Neuronal stem cell (in vitro differentiated cells): ENCODE measurements at places on chromosomes 7 and 10.

DNA sequence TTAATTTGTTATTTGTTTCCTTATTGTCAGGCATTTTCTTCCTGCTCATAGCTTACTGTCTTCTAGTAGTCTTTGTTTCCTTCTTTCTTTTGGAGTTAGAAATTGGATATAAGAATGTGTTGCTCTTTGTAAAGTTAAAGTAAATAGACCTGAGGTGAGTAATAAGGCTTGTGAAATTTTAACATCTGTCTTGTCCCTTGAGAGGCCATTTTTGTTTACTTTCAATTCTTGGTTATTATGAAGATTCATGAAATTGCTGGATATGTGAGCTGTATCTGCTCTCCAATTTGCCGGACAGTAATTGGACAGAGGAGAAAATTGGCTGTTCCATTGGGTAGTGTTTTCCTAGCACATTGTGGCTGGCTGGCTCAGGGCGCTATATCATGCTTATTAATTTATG is 260.7 kb downstream of the EXOC4 start:
- no peak for DNase-seq

DNA sequence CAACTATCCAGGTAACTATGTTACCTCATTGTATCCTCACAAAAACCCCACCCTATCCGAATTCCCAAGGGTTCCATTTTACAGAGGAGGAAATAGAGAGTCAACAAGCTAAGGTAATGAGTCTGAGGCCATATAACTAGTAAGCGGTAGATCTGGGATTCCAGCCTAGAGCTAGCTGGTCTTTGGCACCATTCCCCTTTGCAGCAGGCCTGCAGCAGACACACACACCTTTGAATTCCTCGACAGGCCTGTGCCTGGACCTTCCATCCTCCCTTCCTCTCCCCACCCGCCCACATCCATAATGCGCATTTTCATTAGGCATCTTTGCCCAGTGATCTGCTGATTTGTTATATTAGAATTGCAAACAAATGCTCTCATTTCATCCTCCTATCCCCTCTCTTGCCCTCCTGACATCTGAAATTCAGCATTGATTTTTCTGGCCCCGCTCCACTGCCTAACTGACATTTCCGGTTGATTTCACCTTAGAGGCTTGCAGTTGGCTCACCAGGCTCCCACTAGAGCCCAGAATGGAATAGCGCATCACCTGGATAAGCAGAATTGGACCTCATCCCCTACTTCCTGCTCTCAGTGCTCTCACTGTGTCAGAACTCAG is 129.5 kb downstream of the PLXNA4 start:
- DNase-seq: no peak

GRCh38 chr7:98283127-98283886 is 1.8 kb downstream of the BRI3 start:
- DNase-seq: no peak

DNA sequence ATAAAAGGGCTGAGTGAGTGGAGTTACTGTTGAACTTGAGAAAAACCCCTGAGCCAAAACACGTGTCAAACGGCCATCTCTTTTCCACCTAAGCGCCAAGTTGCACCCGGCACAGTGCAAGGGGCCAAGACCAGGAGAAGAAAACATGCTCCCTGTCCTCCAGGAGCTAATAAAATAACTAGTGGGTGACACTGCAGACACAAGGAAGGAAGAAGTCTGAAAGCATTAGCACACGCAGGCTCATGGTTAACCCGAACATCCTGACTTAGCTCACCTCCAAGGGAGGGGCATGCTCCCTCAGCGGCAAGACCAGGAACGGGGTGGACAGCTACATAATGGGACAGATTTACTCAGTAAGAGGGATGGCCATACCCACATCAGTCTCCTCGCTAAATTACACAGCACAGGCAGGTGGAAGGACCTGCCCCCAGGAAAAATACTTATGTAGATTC is 65.0 kb downstream of the PIP4K2A start:
- DNase-seq: no peak

- no peak for DNase-seq
Measured at GRCh38 chr10:129222436-129222835, 244.6 kb upstream of the MGMT start.

DNA sequence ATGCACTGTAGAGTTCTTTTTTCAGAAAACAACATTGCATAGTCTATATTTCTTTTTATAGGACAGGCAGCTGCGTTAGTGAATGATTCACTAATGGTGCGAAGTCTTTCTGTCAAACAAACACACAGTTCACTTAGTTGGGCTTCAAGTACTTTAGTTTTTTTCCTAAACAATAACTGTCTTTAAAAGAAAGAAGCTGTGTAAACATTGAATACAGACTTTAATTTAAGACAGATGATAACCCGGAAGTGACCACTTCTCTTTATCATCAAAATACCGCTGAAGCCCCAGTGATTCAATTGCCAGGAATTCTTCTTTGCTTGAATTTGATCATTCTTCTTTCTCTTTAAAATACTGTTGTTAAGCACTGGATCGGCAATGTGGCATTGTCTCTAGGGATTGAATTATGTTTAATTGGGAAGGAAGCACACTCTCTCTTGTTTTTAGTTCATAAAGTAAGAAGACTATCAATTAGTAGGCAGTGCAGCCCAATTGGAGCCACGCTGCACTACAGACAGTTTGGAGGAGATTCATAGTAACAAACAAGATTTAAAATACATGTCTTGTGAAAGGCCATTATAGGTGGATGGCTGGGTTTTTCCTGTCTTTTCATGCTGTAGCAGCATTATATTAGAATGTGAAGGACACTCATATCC is 30.4 kb downstream of the CNTNAP2 start:
- DNase-seq: no peak

- DNase-seq: no peak
Measured at GRCh38 chr10:14063531-14064285, 267.0 kb downstream of the FRMD4A start.

DNA sequence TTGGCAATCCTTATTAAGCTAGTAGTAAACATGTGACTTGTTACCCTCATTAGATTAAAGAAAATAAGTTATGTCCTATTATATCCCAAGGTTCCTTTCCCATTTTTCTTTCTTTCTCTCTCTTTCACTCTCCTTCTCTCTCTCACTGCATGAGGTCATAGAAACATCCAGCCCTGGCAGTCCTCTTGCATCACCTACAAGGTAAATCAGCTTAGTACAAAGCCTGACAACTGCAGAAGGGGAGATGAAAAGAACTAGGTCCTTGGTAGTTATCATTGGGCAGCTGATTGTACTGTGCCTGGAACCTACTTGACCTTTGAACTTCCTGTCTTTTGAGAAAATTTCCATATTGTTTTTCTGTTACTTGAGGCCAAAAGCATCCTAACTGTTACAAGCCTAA is 307.9 kb upstream of the SP8 start:
- no peak for DNase-seq

DNA sequence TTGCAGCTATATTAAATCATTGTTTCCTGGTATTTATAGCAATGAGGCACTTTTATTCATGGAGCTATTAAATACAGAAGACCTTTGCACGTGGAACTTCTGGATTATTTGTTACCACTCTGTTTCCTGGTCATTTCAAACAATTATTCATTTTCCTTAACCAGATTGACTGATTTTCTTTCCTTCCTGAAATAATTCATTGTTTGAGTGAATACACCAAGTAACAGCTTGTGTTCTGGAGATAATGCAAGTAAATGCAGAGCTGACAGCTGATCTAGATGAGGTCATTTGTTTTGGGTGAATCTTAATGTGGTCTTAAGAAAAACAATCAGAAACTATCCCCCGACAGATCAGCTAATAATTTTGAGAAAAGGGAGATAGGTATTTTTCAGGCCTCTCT is 497.7 kb downstream of the KIF20B start:
- DNase-seq: no peak

- peak; percentile 55 for DNase-seq
Measured at GRCh38 chr10:24723788-24724380, at the start of gene ARHGAP21. Gene ARHGAP21, minus strand, starts transcription at chr10:24723887. Its CDS starts 1,988 bp downstream, at chr10:24721899.

- DNase-seq: peak; percentile 12
Measured at GRCh38 chr7:35831208-35831607, 30.4 kb downstream of the SEPTIN7 start.

DNA sequence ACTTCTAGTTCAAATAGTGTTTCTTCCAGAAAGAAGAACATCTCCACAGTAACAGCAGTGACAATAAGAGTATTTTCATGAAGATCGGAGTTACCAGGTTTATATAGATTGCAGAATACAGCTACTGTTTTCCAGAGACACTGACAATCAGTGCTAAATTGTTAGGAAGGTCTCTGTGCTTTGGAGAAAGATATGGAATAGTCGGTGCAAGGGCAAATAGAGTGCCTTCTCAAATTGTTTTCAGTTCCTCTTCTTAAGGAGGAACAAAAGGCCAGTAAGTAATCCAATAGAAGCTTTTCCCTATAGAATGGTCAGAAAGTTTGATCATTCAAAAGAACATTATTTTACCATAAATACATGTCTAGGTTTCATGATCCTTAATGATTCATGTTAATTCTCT is 2.6 kb upstream of the KIAA1217 start:
- DNase-seq: no peak

GRCh38 chr10:96978621-96979154 is 146.6 kb downstream of the LCOR start:
- no peak for DNase-seq

DNA sequence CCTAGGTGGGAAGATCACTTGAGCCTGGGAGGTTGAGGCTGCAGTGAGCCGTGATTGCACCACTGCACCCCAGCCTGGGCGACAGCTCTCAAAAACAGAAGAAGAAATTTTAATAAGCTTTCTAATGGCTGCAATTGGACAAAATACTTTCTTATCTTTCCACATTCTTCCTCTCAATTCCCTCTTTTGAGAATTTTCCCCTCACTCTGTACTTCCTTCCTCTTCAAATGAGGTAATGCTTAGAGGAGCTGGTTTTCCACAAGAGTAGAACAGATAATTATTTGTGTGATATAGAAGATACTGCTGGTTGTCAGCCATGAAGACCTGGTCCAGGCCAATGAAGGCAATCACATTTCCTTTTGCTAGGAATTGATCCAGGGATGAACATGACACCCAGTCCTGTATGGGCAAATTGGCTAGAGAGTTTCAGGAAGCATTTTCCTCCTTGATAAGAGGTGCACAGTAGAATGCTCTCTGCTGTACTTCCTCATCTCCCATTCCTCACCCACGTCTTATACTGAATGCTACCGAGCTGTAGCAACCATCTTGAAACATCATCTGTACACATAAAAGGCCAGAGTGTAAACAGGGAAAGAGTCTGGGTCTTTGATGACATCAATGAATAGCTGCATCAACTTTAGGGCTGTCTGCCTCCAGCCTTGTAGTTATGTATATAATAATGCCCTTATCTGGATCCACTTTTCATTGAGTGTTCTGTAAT is 103.9 kb downstream of the CDK6 start:
- DNase-seq: no peak

GRCh38 chr10:15265056-15265455 is 96.6 kb upstream of the NMT2 start:
- DNase-seq: no peak

DNA sequence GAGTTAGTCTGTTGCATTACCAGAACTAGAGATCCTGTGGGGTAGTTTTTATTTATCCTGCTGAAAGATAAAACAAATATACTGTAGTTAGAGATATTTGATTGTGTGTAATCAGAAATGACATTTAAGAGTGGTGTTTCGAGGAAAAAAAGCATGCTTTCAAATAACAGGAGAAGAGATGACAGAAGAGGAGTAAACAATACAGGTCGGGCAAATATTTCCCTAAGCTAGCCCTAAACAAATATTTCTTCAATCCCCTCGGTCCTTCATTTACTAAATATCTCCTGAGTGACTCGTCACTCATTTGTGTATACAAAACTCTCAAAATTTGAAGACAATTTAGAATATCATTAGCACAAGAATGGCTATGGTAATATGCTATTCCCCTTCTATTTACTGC is 219.7 kb upstream of the FERD3L start:
- no peak for DNase-seq

DNA sequence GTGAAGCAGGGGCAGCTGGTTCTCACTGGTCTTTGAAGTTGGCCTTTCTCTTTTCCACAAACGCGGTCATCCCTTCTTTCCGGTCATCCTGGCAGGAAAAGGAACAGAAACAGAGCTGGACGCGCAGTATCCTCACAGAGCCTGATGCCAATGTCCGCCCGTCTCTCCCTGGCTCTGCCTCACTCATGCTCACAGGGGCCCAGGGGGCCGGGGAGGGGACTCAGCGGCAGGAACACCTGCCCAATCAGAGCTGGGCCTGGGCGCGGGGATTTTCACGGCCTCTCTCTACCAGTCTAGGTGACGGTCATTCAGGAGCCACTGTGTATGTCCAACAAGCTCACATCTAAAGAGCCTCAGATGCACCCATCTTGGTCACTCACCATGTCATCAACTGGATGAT is 5.0 kb upstream of the FUOM start:
- DNase-seq: no peak

DNA sequence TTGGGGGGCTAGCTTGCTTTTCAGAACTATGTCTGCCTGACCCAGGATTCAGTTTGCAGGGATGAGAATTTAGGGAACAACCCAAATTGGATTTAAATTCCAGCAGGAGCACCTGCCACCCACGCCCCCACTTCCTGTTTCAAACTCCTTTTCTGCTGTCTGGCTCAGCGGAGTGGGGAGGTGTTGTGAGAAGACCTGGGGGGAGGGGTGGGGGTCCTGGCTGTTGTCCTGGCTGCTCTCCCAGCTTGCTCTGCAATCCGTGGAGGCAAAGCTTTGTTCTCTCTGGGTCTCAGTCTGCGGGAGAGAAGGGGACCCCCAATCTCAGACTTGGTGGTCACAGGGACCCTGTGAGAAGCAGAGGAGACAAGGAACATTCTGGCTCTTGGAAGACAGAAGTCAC is 799 bp downstream of the KCNK18 start:
- no peak for DNase-seq

DNA sequence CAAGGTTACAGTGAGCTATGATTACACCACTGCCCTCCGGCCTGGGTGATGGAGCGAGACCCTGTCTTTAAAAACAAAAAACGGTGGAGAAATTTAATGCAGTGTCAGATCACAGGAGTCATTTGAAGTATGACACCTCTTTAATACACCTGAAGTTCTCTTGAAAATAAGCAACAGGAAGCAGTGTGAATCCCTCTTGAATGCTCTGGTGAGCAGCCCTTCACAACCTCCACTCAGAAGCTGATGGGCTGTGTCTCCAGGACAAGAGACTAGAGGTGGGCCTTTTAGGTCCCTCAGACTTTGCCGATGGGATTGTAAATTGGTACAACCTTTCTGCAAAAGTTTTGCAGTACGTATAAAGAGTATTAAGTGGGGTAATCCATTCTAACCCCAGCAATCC is 50.1 kb downstream of the CYP26A1 start:
- DNase-seq: no peak

- DNase-seq: no peak
Measured at GRCh38 chr10:90378524-90379076, 479.2 kb downstream of the HTR7 start.

DNA sequence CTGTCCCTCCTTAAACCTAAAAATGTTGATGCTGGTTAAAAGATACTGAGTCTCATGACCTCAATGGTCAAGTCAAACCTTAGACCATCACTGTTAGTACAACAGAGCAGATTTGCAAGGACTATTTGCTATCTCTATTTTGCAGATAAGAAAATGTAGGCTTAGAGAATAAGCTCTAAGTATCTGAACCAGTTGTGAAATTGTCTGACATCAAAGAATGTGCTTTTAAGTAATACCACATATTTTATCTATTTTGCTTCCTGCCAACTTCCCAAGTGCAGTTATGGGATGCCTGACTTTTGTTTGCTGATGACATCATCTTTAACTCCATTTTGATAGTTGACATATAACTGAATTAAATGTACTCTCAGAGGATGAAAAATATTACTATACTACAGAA is 83.6 kb upstream of the TMEM106B start:
- DNase-seq: no peak
